Right renal pelvis (tissue), 4 donors: ENCODE measurements at places on chromosomes 4 and X.

- no peak for DNase-seq
Observed at GRCh38 chr4:118941149-118941548, 52.5 kb downstream of the SYNPO2 start.

DNA sequence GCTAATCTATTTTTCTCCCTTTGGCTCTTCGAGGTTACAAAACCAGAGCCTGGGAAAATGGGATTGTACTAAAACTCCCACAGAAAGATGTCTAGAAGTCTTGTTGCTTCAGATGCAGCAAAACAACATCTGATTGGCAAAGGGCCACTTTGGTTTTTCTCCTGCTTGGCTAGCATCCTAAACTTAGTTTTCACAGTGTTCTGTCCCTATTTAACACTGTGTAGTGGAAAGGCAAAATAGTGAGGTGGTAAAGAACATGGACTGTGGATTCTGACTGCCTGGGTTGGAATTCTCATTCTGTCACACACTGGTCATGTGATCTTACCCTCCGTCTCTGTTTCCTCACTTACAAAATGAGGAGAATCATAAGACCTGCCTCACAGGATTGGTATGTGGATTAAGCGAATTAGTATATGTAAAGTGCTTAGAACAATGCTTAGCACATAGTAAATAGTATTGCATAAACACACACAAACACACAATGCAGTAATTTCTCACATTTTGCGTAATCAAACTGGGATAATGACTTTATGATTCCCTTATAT, 23.5 kb downstream of the TIGD2 start:
- no peak for DNase-seq

GRCh38 chr4:151323667-151324066, 1.7 kb downstream of the SH3D19 start:
- DNase-seq: no peak

DNA sequence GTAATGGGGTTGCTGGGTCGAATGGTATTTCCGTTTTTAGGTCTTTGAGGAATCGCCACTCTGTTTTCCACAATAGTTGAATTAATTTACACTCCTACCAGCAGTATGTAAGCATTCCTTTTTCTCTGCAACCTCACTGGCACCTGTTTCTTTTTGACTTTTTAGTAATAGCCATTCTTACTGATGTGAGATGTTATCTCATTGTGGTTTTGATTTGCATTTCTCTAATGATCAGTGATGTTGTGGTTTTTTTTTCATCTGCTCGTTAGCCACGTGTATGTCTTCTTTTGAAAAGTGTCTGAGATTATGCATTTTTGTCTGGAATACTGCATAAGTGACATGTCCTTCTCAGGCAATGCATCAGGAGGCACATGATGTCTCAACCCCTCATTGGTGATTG, 28.8 kb downstream of the REPS2 start:
- no peak for DNase-seq

- no peak for DNase-seq
Observed at GRCh38 chr4:26803211-26803861, 57.3 kb upstream of the STIM2 start.

- no peak for DNase-seq
Observed at GRCh38 chrX:15269618-15270521, at the start of gene ASB9. ASB9 (minus strand) TSS chrX:15270083; CDS start chrX:15269874, 209 bp downstream.

- DNase-seq: no peak
Observed at GRCh38 chr4:121164291-121164690, at the start of gene TNIP3. TNIP3 (minus strand) TSS chr4:121164321; CDS start chr4:121164125, 196 bp downstream.

GRCh38 chrX:21004835-21005234, 369.4 kb upstream of the CNKSR2 start:
- no peak for DNase-seq

- no peak for DNase-seq
Observed at GRCh38 chr4:78870056-78870455, 69.2 kb downstream of the PAQR3 start.

DNA sequence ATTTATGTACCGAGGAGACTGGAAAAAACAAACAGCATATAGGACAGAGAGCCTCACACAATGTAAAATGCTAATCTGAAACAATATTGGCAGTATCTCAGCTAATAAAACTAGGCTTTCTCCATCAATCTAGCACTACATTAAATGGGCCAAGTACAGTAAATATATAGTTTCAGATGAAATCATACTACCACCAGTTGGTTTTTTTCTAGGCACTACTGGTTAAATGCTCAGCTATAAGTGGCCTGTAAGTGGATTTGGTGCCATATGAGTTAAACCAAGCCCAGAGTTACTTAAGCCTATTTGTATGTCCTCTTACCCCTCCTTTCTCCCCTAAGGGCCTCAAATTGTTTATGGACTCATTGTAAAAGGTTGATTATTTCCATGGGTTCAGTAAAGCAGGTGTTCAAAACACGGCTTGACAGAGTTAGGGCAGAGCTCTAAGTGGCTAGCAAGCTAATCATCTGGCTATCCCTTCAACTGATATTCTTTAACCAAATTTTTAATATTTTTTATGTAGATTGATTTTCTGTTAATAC, 57.5 kb downstream of the FAM13A start:
- DNase-seq: no peak

GRCh38 chr4:60757986-60758680, 442.0 kb upstream of the ADGRL3 start:
- no peak for DNase-seq

- DNase-seq: no peak
Observed at GRCh38 chrX:153764786-153765137, 713 bp downstream of the PLXNB3 start.

DNA sequence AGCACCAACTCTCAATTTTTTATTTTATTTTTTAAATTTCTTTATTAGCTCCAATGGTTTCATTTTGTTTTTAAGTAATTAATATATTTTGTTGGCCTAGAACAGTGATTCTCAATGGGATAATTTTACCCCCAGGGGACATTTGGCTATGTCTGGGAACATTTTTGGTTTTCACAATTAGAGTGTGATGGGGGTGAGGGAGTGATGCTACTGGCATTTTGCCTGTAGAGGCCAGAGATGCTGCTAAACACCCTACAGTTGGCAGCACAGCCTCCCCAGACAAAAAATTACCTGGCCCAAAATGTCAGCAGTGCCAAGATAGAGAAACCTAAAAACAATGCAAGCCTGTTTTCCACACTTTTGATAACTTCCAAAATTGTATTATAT, 64.6 kb downstream of the HHIP start:
- DNase-seq: no peak

GRCh38 chr4:146428298-146428697, 93.4 kb downstream of the SLC10A7 start:
- DNase-seq: no peak

DNA sequence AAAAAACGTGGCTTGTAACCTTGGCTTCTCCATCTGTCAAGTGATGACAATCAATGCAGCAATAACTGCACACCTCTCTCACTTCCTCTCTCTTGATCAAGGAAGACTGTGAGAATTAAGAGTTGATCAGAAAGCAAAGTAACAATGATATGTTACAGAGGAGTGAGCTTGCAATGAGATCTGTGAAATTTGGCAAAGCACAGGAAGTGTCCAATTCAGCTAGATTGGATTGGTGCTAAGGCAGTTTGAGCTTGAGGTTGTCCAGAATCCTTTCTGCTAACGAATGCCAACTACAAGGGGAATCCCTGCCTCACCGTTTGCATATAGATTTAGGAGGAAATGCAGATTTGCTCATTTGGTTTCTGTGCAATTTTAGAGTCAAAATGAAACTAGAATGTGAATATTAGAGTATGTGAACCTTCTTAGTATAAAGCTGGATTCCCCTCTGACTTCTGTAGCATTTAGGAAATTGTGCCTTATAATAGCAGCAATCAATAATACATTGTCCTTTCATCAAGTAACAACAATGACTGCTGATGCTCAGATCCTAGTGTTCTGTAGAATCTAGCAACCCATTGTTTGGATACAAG, 346.4 kb downstream of the PTTG2 start:
- DNase-seq: no peak

DNA sequence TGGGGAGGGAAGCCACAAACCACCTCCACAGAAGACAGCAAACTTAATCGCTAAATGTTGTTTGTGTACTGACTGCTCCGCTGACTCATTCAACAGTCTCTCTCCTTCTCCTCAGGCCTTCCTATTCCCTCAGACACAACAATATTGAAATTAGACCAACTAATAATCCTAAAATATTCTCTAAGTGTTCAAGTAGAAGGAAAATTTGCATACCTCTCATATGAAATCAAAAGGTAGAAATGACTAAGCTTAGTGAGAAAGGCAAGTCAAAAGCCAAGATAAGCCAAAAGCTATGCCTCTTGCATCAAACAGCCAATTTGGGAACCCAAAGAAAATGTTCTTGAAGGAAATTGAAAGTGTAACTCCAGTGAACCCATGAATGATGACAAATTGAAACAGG, 75.7 kb upstream of the ARHGAP24 start:
- no peak for DNase-seq

- DNase-seq: peak; percentile 84
Observed at GRCh38 chr4:40309250-40309774, 25.8 kb upstream of the CHRNA9 start.

DNA sequence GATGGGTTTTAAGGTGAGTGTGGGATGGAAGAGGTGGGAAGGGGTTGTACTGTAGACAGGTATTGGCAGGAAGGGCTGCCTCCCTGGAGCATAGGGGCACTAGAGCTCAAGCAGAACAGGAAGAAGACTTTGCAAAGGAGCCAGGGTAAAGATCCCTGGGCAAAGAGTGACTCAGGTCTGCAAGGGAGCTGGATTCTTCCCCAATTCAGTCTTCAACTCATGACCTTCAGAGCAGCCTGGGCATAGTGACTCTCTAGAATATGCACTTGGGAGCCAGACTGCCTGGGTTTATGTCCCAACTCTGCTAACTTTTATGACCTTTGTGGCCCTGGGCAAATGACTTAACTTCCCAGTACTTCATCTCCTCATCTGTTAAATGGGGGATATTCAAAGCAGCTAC, 4.0 kb downstream of the LONRF3 start:
- no peak for DNase-seq

GRCh38 chr4:173231916-173232315, 63.3 kb downstream of the GALNT7 start:
- DNase-seq: no peak

GRCh38 chrX:140664939-140665338, 44.6 kb upstream of the LINC00632 start:
- DNase-seq: peak; percentile 0

DNA sequence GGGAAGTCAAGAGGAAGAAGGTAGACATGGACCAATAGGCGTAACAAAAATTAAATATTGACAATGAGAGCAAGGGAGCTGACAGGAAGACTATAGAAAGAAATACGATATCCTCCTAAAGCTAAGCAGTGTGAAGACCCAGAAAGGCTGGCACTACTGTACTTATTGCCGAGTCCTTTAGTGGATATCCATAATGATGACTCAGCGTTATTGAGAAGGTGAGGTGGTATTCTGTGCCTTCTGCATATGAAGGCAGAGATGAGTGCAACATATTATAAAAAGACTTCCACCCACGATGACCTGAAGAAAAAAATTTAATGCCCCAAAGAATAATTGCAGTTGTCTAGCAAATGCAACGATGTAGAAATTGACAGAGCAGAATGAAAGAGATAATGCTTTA, 13.0 kb upstream of the MCF2 start:
- no peak for DNase-seq

GRCh38 chrX:45743081-45743533, 542.4 kb upstream of the DIPK2B start:
- DNase-seq: no peak

DNA sequence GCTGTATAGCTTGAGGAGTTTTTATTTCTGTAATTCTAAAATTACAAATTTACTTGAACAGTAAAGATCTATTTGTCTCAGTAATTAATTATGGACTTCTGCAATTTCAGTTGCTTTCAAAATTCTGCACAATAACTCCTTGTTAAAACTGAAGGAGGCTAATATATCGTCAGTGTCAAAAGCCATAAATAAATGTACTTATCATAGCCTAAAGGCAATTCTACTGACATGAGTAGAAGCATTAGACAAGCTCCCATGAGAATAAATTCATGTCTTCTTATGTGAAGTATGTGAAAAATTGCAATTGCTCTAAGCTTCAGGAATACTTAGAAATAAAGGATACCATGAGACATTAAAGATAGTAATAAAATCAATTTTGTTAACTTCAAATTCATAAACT, 381.2 kb upstream of the PCDH10 start:
- no peak for DNase-seq

GRCh38 chr4:16329125-16329796, 103.0 kb upstream of the TAPT1 start:
- DNase-seq: no peak

GRCh38 chr4:80225595-80225994, 28.3 kb downstream of the PRDM8 start:
- no peak for DNase-seq

GRCh38 chr4:108215055-108215454, 46.3 kb upstream of the LEF1 start:
- no peak for DNase-seq

- DNase-seq: peak; percentile 0
Observed at GRCh38 chrX:101759000-101759399, 99.3 kb upstream of the ARMCX2 start.

DNA sequence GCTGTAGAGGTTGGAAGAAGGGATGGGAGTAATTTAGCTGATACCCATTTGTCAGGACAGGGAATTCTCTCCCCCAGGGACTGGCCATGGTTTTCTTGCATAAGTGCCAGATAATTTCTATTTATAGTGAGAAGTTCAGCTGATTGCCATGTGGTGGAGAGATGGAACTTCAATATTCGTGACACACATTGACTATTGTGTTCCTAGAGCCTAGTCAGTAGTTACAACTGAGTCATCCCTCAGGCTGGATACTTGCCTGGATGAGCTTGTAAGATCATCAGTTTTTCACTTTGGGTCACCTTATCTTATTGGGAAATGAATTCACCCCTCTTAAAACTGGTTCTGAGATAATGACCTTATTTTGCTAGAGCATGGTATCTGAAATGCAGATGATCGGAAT, 32.2 kb downstream of the CFAP299 start:
- no peak for DNase-seq

- no peak for DNase-seq
Observed at GRCh38 chr4:48103483-48104139, 30.4 kb downstream of the TXK start.

DNA sequence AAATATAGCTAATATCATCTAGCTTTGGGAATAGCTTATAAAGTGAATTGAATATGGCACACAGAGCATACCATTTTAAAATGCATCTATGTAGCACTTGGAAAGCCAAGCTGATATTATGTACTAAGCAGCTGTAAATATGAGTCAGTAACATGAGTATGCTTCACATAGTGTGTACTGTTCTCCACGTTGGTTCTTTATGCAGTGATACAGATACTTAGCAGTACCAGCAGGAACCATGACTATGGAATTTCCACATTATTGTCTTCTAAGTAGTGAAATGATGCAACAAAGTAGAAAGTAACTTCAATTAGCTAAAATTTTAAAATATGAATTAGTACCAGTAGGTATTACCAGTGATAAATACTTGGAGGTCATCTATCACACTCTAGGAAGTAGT, 320.1 kb downstream of the BMPR1B start:
- DNase-seq: no peak
